ENCODE measurements at places on chromosomes 5 and 9.

GRCh38 chr5:159750226-159750625, 166.1 kb upstream of the ADRA1B start:
- no peak for DNase-seq

GRCh38 chr9:129201866-129202265, 23.8 kb upstream of the IER5L start:
- no peak for DNase-seq

GRCh38 chr5:6436715-6437331, 11.8 kb upstream of the UBE2QL1 start:
- DNase-seq = no peak

- DNase-seq = no peak
Measured at GRCh38 chr5:138955671-138956295, 80.6 kb upstream of the LRRTM2 start.

GRCh38 chr5:111853748-111854147, 96.8 kb upstream of the NREP start:
- DNase-seq = no peak

- DNase-seq = no peak
Measured at GRCh38 chr5:43804723-43805122, 201.7 kb downstream of the NNT start.

GRCh38 chr9:29701559-29701958, 2128.3 kb upstream of the C9orf72 start:
- DNase-seq = no peak

DNA sequence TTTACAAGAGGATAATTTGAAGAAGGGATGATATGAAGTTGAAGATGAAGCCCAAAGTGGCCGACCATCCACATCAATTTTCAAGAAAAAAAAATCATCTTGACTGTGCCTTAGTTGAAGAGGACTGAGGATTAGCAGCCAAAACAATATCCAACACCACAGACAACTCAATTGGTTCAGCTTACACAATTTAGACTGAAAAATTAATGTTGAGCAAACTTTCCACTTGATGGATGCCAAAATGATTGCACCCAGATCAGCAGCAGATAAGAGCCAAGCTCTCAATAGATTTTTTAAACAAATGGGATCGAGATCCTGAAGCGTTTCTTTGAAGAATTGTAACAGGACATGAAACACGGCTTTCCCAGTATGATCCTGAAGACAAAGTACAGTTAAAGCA, 163.2 kb downstream of the GADD45G start:
- DNase-seq = no peak

- peak; percentile 28 for DNase-seq
Measured at GRCh38 chr5:59099270-59099994, 516.6 kb downstream of the RAB3C start.

DNA sequence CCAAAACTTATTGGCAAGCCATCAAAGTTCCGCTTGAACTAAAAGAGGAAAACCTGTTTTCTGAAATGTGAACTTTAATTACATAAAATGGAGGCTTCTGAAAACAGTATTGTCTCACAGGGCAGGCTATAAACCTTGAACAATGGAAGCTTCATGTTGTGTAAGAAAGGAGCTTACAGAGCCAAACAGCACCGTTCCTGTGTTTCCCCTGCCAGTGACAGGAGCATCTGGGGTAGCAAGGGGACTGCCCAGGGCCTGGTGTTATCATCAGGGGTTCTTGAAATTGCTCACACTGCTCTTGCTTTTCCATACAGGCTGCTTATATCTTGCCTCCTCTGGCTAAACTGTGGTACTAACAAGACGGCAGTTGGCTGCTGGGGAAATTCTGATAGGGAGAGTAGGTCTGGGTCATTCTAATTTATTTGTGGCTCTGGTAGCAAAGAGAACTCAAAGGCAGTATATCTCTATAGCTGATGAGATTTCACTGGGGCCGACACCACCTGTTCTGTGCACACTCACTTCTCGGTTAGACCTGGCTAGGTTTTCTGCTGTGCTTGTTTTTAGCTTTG, 40.4 kb downstream of the BASP1 start:
- no peak for DNase-seq

GRCh38 chr5:60843386-60843935, 608 bp downstream of the ELOVL7 start:
- no peak for DNase-seq

DNA sequence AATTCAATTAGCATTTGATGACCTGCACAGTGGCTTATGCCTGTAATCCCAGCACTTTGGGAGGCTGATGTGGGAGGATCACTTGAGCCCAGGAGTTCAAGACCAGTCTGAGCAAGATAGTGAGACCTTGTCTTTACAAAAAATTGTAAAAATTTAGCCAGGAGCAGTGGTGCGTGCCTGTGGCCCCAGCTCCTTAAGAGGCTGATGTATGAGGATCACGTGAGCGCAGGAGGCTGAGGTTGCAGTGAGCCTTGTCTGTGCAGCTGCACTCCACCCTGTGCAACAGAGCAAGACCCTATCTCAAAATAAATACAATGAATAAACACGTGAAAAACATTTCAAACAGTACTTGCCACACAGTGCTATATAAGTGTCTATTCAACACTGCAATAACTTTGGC, 4.2 kb downstream of the ABCA1 start:
- no peak for DNase-seq

- DNase-seq = no peak
Measured at GRCh38 chr5:143470120-143470519, 66.6 kb upstream of the NR3C1 start.

- DNase-seq = no peak
Measured at GRCh38 chr5:117455236-117456233, 880.9 kb upstream of the SEMA6A start.

GRCh38 chr5:96236051-96236450, 197.0 kb downstream of the PCSK1 start:
- no peak for DNase-seq

GRCh38 chr5:110034056-110034600, 344.4 kb downstream of the MAN2A1 start:
- DNase-seq = no peak

DNA sequence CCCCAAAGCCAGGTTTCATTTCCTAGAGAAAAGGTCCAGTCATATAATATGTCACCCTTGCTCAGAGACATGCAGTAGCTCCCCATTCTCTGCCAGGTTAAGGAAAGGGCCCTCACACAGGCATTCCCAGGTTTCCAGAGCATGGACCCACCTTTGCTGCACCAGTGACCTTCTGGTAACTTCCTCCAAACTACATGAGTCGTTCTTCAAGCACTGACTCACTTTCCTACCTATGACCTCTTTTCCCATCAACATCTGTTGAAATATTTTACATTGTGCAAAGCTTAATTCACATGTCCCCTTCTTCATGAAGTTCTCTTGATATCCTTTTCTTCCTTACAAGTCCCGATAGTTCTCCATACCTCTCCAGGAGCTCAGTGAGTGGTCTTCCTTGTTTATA, 25.9 kb downstream of the SH3TC2 start:
- no peak for DNase-seq

DNA sequence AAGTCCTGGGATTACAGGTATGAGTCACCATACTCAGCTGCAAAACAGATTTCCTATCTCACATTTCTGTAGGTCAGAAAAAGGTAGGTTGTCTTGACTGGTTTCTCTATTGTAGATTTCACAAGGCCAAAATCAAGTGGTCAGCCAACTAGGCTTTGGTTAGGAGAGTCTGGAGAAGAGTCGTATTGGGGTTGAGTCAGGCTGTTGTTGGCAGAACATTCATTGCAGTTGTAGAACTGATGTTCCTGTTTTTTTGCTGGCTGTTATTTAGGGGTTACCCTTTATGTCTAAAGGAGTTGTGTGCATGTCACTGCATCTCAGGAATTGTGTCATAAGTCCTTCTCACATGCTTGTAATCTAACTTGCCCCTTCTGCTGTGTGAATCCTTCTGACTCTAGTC, 814.2 kb upstream of the GRAMD2B start:
- DNase-seq = no peak

GRCh38 chr5:2538169-2538568, 213.3 kb downstream of the IRX2 start:
- DNase-seq = no peak

- DNase-seq = no peak
Measured at GRCh38 chr9:135456436-135457104, 23.0 kb upstream of the PPP1R26 start.

DNA sequence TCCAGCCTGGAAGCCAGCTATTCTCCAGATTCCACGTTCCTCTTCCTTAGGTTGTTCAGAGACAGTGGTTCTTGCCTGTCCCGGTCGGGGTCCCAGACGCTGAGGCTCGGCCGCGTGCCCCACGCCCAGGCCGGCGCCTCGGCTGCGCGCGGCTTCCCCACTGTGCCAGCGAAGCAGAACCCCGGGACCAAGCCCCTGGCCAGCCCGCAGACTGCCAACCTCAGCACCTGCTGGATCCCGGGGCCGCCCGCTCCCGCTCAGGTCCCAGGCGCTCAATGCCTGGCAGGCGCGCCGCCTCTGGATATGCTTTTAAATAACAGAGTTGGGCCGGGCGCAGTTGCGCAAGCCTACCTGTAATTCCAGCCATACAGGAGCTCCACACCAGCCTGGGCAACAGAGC, 195.5 kb downstream of the MAN2A1 start:
- no peak for DNase-seq

- no peak for DNase-seq
Measured at GRCh38 chr9:12625844-12626243, 67.3 kb upstream of the TYRP1 start.

- no peak for DNase-seq
Measured at GRCh38 chr5:133387091-133387490, 225.2 kb downstream of the FSTL4 start.

- no peak for DNase-seq
Measured at GRCh38 chr5:168669156-168669555, 90.0 kb upstream of the PANK3 start.

DNA sequence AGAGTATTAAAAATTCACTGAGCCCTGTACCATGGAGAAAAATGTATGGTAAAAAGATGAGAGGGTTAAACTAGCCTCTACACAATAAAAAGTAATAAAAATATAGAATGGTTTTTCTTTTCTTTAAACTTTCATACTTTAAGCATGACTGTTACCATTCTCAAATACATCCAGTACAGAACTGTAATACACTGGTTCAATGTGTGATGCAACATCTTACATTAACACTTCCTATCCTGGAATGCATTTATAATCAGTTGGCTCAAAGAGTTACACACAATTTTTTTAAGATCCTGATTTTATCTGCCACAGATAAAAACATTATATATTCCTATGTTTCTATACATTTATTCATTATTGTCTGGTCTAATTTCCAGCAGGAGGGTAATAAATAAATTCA, 4.7 kb downstream of the GNAQ start:
- DNase-seq = no peak

- DNase-seq = peak; percentile 89
Measured at GRCh38 chr5:71455427-71456361, at the start of gene BDP1. BDP1 (plus strand) TSS chr5:71455651; CDS start chr5:71455878, 227 bp downstream.

DNA sequence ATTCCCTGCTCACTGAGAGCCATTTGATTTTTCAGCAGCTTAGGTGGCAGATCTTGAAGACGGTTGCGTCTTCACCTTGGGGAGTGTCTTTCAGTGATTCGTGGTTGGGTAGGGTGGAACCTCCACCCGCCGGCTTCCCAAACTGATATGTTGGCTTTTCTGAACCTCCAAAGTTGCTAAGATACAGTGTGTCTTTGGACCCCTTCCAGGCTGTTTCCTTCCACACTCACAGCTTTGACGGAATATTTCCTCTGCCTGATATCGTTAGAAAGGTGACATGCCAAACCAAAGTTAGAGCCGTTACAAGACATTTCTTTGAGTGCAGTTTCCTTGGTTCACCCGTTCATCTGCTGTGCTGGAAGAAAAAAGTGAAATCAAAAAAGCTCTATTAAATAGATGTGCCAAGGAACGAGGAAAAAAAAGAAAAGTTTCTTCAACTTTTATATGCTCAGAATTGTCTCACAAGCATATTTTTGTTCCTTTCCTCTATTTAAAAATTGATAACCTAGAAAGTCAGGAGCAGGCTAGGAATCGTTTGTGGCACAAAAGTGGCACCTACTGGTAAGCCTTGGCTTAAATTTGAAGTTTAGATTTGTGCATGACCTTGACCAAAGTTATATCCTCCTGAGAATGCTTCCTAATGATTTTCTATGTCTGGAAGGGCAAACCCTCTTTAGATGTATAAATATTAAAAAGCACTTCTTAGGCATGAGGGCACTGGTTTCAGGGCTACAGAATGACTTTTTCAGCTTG, 270.7 kb upstream of the WWC1 start:
- peak; percentile 17 for DNase-seq

DNA sequence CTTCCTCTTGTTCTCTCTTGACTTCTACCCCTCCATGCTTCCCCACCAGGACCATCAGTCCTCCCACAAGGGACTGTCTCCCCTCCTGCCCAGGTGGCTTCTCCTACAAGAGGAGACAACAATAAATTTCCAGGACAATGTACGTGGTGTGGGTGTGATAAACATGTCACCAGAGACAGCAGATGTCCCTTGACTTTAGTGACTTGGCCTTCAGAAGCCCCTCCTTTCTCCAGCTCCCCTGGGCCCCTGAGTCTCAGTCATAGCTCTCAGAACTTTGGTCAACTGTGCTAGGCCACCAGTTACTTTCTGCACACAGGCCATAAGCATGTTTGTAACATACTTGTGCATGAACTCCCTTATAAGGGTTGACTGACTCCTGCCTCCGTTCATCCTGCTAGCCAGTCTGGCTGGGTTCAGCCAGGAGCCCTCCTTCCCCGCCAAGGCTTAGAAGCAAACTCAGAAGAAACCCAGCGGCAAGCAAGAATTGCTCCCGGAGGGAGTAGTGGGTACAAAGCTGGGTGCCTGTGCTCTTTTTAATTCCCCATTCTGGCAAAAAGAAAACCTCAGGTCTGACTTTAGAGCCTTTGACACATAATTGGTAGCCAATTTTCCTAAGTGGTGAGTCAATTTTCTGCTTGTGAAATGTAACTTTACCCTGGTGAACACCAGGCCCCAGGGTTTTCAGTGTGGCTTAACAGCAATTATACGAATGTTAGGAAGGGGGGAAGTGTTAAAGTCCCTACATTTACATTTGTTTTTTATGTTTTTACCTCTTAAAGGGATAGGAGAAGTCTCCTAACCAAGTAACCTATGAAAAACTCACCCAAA, 49.2 kb downstream of the EBF1 start:
- DNase-seq = peak; percentile 94

DNA sequence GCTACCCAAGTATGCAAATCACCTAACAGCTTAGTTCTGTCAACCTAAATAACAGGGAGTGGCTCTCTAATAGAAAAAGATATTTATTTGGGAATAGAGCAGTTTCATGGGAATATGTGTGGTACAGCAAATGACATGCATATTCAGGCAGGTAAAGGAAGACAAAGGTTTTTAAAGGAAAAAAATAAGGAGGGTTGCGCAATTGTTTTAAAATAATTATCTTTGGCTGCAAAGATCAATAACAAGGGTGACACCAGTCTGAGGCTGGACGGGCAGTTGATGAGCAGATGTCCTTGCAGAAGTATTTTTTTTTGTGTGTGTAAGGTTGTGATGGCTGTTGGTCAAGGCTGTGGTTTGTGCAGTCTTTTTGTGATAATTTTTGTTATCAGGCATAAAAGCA, 332.0 kb downstream of the ARHGEF28 start:
- no peak for DNase-seq

GRCh38 chr9:22623236-22623635, 176.6 kb downstream of the DMRTA1 start:
- no peak for DNase-seq

DNA sequence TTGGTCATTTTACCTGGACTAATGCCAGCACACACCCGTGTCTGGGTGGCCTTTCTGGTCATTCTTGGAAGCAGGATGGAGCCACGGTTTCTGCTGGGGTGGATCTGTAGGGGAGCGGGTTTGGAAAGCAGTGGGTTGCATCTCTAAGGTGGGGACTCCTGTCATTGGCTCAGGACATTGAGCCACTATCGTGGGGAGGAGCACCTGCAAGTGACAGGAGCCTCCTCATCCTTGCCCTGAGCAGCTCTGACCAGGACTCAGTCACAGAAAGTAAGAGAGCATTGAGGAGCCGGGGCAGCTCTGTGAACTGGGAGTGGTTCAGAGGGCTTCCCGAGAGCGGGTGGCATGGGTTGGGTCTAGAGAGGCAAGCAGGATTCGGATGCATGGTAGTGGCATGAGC, 3.7 kb downstream of the B4GALT7 start:
- no peak for DNase-seq

Measured in stromal cell of bone marrow (primary cell).